Stimulated activated CD4-positive, alpha-beta T cell treated with anti-CD3 and anti-CD28 coated beads, Interleukin-15, amount 100 ng/mL, for 48 hours (primary cell): ENCODE measurements at places on chromosomes 6 and 20.

DNA sequence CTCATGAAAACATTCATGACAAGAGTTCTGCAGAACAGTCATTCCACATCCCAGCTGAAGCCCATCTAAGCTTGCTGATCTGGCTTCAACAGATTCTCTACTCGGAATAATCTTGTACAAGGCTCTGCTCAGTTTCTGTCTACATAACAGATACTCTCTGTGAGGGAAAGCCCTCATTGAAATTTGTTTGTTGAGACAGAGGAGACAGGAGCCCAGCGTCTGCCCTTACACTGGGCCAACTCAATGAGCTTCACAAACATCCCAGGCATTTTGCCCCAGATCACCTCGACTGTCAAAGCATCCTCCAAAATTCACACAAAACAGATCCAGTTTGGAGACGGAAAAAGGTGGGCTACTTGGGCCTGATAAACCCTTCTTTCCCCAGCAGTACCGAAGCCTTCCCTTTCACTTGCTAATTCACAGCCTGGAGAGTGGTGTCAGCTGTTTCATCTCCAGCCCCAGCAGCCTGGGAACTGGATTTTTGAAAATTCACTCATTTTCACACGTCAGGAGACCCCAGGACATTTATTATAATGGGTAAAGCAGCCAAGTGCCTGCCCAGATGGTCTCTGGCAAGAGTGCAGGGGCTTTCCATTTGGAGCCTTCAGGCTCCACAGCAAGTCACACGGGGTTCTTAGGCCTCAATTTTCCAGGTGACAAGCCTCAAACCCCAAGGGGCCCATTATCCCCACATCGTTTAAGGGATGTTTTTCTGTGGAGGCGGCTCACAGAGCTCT lies 7.3 kb downstream of the CCDC167 start:
- no peak for DNase-seq

GRCh38 chr20:24360531-24360930 lies 108.9 kb upstream of the SYNDIG1 start:
- DNase-seq, result no peak

- no peak for DNase-seq
Measured at GRCh38 chr6:132314432-132314831, 86.8 kb downstream of the MOXD1 start.

DNA sequence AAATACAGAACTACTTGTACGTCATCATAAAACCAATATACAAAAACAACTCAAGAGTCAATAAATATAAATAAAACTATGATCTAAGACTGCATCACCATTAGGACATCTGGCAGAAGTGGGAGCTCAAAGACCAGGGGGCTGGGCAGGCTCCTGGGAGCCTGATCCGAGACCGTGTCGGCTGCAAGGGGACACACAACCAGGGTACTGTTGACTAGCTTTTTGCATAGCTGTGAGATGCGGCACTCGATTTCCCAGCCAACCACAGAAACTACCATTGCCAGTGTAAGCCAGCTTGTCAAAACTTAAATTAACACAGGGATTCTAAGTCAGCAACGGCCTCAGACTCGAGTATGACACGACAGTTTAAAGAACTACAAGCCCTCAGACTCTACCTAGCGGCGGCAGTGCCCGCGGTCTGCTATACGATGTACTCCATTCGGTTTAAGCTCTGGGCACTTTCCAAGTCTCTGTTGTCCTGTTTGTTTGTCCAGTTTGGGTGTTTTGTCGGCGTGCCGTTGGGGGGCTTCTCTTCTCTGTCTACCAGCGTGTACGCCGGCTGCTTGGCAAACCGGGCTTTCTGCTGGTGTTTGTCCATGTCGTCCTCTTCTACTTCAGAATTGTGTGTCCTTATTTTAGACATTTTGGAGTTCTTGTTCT lies 34.6 kb downstream of the JAG1 start:
- DNase-seq, result no peak

GRCh38 chr6:114304304-114304887 lies 38.4 kb downstream of the HS3ST5 start:
- DNase-seq, result no peak

DNA sequence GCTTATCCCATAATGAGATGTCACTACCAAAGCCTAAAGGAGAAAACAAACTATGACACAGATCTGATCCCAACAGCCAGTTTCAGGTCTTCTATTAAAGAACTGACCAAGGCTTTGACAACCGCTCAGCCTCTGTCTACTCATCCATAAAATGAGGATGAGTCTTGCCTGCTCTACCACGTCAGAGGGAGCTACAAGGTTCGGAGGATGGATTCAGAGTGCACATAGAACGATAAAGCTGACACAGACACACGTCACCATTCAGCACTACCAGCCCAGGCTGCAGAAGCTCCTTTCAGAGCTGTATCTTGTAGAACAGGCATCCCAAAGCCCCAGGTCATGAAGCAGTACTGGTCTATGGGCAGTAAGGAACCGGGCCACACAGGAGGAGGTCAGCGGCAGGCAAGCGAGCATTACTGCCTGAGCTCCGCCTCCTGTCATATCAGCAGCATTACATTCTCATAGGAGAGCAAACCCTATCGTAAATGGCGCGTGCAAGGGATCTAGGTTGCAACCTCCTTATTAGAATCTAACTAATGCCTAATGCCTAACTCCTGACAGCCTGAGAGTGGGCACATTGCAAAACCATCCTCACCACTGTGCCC lies 25.1 kb downstream of the KIF16B start:
- DNase-seq, result no peak

- no peak for DNase-seq
Measured at GRCh38 chr6:23412770-23413169, 713.2 kb upstream of the NRSN1 start.
